Activated CD8-positive, alpha-beta memory T cell treated with anti-CD3 and anti-CD28 coated beads, Interleukin-2, amount 50 U/mL, for 48 hours (primary cell): ENCODE measurements at places on chromosomes 1 and 21.

DNA sequence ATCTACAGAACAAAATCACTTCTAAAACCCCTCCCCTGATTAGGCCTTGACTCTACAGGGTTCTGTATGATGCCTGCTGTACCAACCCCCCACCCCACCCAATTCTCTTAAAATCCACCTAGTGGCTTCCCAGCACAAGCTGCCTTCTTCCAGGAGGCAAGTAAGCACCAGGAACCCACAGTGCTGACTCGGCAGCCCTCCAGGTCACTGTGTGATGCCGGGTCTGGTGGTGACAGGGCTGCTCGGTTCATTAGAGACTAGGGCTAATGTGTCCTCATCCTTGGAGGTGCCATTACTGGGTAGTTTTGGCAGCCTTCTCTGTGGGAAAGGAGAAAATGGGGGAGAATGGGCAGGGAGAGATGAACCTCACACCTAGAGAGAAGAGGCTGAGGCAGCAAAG, 363.5 kb downstream of the PTPRU start:
- DNase-seq = no peak

DNA sequence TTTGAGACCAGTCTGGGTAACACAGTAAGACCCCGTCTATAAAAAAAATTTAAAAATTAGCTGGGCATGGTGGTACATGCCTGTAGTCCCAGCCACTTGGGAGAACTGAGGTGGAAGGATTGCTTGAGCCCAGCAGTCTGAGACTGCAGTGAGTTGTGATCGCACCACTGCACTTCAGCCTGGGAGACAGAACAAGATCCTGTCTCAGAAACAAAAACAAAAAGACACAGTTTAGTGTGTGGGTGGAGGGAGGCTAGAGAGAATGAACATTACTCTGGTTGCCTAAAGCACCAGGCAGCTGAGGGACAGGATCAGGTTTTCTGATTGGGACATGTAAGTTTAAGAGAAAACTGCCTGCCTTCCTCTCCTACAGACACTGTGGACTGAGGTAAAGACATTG, 42.3 kb downstream of the VAMP4 start:
- no peak for DNase-seq

GRCh38 chr1:22796642-22797041, 86.0 kb downstream of the EPHB2 start:
- DNase-seq = no peak

DNA sequence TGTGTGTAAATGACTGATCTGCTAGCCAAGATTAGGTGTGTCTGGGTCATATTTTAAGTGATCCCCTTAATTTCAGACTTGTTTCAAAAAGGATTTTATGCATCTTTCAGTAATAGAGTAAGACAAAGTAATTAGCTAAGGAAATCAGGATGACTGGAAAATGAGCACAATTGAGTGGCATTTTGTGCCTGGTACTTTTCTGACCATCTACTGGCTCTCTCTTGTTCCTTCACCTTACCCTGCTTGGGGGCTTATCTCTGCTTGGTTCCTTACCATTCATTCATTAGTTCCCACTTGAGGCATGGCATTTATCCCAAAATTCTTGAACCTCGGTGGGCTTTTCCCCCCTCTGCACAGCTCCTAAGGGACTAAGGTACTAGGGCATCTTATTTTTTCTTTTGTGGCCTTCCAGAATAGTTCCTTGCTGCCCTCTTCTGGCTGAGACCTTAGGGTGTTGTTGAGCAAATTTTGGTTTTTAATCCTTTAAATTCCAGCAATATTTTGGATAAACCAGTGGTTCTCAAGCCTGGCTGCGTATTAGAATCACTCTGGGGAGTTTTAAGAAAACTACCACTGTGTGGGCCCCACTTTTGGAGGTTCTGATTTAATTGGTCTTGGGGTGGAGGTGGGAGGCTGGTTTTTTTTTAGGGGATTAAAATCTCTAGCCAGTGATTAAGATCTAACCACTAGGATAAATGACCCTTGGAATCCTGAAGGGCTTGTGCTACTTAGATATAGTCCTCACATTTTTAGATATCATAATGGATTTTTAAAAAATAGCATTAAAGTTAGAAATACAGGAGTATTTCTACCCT, 50.8 kb downstream of the HS2ST1 start:
- DNase-seq = no peak

GRCh38 chr1:182015360-182015759, 46.2 kb downstream of the ZNF648 start:
- no peak for DNase-seq

DNA sequence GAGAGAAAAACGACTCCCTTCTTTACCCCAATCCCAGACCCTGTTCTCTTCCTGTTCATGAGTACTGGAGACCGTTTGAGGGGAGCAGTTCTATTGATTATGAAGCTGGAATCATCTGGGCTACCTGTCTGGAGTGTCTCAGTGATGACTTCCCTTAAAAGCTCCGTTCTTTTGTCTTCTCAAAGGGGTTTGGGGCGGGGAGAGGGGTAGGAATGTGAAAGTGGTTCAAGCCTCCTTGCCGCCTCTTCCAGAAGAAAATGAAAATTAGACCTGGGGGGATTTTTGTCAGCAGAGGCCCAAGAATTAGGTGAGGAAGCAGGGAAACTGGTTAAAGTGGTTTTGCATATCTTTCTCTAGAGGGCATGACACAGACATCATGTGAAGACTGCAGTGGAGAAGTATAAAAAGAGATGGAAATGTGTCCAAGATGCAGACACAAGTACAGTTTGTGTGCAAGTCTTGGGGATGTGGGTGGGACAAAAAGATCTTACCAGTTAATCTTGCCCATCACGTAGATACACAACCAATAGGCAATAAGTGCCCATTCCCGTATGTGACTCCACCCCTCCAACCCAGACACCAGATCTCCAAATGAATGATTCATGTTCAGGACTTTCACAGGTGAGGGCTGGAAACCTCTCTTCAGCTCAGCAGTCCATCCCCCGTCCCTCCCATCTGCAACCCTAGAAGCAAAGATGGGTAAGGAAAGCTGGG, 470 bp upstream of the MTMR11 start:
- DNase-seq = no peak

GRCh38 chr21:43282358-43283120, 113.7 kb downstream of the CRYAA start:
- DNase-seq = no peak

GRCh38 chr1:48536477-48536876, 64.5 kb upstream of the SPATA6 start:
- no peak for DNase-seq

DNA sequence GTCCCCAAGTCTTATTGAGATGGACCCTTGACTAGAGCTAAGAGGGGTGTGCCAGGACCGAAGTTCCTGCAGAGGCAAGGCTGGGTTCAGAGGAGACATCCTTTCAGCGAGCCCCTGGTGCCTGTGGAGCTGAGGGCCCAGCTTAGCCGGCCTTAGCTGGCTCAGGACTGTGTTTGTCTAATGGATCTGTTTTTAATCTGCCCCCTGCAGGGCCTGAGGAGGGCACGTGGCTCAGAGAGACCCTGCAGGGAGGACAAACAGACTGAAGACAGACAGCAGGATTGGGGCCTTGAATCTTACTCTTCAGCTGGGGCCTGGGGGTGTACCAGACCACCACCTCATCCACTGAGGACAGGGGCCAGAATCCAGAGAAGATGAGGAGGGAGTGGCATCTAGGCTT, 1.6 kb downstream of the CRABP2 start:
- no peak for DNase-seq

- no peak for DNase-seq
Observed at GRCh38 chr1:153642161-153642560, 8.3 kb downstream of the CHTOP start.

DNA sequence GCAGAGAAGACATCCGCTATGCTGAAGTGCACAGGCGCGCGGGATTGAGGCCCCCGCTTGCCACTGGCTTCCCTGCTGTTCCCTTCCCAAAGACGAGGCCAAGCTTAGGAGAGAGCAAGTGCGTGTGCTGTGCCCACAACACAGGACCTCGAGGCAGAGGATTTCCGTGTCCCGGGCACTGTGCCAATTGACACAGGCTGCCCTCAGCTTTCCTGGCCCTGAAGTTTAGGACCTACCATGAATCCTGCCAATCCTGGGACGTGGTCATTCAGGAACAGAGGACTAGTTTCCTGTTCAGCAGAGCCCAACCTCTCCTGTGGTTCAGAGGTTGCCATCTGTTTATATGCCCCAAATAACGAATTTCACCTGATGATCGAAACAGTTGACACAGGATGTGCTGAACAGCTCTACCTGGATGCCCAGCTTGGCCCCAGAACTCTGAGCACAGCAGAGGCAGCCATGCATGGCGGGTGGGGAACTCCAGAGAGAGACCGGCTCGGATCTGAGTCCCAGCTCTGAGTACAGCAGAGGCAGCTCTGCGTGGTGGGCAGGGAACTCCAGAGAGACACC, 22.0 kb downstream of the SLC37A1 start:
- DNase-seq = peak; percentile 45

GRCh38 chr1:29883986-29884385, 647.7 kb downstream of the PTPRU start:
- no peak for DNase-seq

GRCh38 chr1:150164779-150165178, 15.1 kb downstream of the PLEKHO1 start:
- no peak for DNase-seq

DNA sequence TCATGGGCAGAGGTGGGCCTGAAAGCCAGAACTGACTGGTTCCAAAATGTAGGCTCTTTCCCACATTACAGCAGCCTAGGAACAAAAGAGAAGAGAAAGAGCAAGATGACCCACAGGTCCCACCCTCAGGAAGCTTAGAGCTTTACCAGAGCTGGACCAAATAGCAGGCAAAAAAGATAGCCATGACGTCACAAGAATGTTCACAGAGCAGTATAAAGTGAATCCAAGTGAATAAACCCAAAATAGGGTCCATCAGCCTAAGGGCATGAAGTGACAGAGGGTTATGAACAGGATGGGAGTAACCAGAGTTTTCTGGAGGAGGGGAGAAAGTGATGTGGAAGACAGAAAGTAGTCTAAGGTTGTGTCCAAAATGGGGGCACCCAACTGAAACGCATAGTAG, 221.2 kb downstream of the KCNH1 start:
- DNase-seq = no peak

- DNase-seq = no peak
Observed at GRCh38 chr1:115136106-115136505, 46.8 kb upstream of the TSPAN2 start.

DNA sequence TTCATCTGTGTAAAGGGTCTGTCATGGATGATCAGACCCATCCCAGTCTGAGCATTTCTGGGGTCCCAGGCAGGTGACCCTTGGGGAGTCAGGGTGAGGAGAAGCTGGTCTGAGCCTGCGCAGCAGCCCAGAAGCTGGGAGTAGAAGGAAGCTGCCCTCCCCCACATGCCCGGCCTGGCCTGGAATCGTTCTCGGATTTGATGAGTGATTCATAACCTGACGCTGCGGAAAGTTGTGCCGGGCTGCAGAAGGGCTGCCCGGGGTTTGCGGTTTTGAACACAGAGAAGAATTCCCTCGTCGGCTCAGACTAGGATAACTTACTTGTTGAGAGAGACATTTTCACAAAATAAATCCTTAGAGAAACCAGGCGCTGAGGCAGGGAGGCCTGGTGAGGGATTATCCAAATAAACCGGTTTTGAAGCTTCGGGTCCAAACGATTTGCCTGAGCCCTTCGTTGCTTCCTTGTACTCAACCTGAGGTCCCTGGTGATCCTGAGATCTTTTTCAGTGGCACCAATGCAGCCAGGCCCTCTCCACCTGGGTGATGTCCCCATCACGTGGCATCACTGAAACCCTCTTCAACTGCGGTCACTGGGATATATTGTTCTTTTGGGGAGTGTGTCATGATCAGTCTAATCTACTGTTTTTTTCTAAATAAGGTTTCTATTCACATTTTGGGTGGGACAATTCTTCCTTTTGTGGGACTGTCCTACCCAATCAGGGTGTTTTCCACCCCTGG, 29.2 kb downstream of the EPHB2 start:
- no peak for DNase-seq

GRCh38 chr1:113812661-113813135, 422 bp upstream of the RSBN1 start:
- DNase-seq = no peak

GRCh38 chr1:154478639-154479038, 23.4 kb upstream of the TDRD10 start:
- no peak for DNase-seq

DNA sequence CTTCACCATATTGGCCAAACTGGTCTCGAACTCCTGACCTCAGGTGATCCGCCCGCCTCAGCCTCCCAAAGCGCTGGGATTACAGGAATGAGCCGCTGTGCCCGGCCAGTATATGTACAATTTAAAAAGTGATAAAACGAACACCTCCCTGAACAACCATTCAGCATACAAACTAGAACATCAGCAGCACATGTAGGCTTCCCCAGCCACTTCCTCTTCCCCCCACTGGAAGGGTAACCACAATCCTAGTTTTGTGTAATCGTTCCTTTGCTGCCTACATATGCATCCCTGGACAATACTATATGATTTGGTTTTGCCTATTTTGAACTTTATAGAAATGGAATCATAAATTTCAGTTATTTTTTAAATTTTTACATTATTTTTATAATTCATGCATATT, 60.4 kb downstream of the DESI2 start:
- DNase-seq = no peak

GRCh38 chr1:116934586-116935207, 25.0 kb downstream of the PTGFRN start:
- no peak for DNase-seq

DNA sequence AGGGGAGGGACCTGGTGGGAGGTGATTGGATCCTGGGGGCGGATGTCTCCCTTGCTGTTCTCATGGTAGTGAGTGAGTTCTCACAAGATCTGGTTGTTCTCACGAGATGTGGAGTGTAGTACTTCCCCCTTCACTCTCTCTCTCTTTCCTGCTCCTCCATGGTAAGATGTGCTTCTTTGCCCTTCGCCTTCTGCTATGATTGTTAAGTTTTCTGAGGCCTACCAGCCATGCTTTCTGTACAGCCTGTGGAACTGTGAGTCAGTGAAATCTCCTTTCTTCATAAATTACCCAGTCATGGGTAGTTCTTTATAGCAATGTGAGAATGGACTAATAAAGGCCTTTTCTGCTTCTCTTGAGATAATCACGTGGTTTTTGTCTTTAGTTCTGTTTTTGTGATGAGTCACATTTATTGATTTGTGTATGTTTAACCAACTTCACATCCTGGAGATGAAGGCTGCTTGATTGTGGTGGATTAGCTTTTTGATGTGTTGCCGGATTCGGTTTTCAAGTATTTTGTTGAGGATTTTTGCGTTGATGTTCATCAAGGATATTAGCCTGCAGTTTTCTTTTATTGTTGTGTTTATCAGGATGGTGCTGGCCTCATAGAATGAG, 45.5 kb downstream of the RABGAP1L start:
- no peak for DNase-seq

- no peak for DNase-seq
Observed at GRCh38 chr1:39508857-39509305, 17.4 kb downstream of the BMP8A start.

DNA sequence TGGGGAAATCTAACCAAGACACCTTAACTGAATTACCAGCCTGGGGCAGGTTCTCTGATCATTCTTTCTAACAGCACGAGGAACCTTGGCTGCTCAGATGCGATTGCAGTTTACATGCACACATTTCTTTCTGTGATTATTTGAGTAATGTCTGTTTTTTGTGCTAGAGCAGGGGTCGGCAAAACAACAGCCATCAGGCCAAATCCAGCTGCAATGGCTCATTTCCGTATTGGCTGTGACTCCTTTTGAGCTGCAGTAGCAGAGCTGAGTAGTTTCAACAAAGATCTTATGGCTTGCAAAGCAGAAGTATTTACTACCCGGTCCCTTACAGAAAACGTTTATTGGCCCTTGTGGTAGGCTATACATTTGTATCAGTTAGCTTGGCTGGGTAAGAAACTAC, 37.1 kb downstream of the ZBTB18 start:
- no peak for DNase-seq
